ENCODE measurements at places on chromosomes 4 and X. TPM values are rescaled to one million over a fixed set of nuclear protein-coding genes. Genes with fewer than 3 reads are reported as not detected.

The PCDH10 gene
- not detected for total RNA-seq

The YY2 gene
- total RNA-seq: 0.83 TPM

The LUZP4 gene
- not detected for total RNA-seq

The CFP gene
- 3.5 TPM for total RNA-seq

The TREX2 gene
- 19.3 TPM for total RNA-seq

The HTN3 gene
- total RNA-seq: not detected

The PAGE4 gene
- not detected for total RNA-seq

The ARAP2 gene
- total RNA-seq: 203 TPM

The SLITRK4 gene
- total RNA-seq: 2.2 TPM

The FABP2 gene
- total RNA-seq: not detected

The DDIT4L gene
- 0.39 TPM for total RNA-seq

The GATA1 gene
- not detected for total RNA-seq

GRCh38 chr4:111323496-111323895 is 700.6 kb upstream of the PITX2 start:
- no peak for DNase-seq

GRCh38 chr4:526971-527460 is 28.0 kb downstream of the PIGG start:
- DNase-seq: no peak

GRCh38 chr4:82320351-82320750 is 53.4 kb downstream of the HNRNPD start:
- DNase-seq: no peak

DNA sequence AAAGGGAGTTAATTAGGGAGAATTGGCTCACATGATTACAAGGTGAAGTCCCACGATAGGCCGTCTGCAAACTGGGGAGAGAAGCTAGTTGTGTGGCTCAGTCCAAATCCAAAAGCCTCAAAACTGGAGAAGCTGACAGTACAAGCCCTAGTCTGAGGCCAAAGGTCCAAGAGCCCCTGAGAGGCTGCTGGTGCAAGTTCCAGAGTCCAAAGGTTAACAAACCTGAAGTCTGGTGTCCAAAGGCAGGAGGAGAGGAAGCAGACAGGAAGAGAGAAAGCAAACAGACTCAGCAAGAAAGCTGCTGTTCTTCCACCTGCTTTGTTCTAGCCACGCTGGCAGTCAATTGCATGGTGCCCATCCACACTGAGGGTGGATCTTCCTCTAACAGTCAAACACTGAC is 29.0 kb upstream of the SPACA5B start:
- no peak for DNase-seq

DNA sequence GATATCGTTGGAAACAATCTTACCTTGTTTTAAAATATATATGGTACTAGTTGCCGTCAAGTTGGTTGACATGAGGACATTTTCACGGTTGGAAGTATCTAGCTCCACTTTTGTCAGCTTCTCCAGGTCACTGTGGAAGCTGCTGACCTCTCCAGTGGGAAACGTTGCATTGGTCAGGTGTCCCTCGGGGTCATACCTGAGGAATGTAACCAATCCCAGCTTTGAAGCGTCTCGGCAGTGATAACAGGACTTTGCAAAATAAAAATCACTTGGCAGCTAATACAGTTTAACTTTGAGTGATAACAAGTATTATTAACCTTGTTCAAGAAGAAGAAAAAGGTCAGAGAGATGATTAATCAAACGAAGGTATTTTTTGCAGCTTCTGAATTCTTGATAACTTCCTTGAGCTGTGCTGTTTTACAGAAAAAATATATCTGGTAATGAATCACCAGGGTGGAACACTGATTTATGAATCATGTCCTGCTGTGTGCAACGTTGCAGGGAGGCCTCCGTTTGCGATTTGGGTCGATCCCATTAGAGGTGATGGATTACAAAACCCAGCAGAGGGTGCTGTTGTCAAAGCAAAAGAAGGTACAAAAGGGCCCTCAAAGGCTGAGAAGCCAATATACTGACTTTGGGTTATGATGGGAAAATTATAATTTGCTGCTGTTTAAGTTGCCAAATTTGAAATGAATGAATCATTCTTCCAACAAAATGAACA is 60.1 kb downstream of the SH2D1A start:
- DNase-seq: no peak

DNA sequence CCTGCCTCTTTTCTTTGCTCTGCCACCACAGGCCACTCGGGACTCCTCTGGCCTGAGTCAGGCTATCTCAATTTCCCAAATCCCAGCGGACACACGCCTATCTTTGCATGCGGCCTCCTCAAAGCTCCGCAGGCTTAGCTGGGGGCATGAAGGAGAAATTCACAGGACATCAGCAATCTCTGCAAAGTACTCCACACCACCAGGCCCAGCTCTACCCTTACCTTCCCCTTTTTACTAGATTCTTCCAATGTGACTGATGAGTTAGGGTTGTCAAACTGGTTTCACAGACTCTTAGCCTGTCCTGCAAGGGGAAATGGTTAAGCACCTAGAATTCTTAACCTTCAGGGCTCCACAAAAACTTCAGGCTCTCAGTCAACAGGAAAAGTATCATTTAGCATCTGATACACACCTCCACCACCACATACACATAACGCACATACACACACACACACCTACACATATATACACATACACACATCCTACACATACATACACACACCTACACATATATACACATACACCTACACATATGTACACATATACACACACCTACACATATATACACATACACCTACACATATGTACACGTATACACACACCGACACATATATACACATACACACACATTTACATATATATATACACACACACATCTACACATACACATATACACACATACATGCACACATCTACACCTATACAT is 349.1 kb downstream of the ANK2 start:
- DNase-seq: no peak

DNA sequence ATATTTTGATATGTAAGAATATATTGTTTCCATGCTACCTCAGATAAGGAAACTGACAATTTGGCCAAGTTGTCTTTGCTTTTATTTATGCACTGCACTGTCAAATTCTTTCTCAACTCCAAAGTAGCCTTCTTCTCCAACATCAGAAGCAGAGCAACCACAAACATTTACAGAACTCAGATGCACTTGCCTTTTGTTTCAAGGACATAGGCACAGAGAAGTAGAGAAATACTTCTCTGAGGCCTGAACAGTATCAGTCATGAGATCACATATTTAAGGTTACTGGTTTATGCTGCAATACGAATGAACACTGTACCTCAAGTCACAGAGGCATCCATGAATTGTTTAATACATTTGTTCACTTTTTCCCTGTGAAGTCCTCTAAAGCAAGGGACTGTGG is 606.1 kb upstream of the SLIT2 start:
- no peak for DNase-seq

DNA sequence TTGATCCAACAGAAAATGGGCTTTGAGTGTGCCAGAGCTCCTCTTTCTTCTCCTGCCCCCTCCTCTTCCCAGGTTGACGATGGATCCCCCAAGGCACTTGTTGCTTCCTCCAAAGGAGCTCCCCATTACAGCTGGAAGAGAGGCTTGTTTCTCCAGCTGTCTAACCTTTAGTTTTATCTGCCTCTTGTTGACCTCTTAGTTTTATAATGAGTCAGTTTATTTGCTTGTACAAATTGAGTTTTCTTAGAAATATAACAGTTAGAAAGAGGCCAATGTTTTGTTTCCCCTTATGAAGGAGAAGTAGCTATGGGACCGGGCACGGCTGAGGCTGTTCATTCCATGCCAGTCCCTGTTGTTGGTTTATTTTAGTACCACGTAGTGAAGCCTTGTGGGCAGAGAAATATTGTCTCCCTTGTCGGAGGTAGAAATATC is 158.2 kb downstream of the SPRY1 start:
- no peak for DNase-seq

DNA sequence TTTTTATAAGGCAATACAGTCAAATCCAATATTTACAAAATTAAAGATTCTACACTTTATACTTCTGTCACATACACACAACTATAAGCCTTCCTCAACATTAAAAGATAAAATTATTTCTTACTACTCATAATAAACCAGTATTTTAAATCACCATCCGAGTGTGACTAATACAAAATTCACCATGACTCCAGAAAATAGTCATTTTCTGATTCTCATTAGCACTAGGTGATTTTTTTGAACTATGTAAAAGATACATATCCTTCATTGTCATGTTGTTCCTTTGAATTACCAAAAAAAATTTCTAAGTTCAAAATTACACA is 646 bp upstream of the SLC7A11 start:
- DNase-seq: no peak

DNA sequence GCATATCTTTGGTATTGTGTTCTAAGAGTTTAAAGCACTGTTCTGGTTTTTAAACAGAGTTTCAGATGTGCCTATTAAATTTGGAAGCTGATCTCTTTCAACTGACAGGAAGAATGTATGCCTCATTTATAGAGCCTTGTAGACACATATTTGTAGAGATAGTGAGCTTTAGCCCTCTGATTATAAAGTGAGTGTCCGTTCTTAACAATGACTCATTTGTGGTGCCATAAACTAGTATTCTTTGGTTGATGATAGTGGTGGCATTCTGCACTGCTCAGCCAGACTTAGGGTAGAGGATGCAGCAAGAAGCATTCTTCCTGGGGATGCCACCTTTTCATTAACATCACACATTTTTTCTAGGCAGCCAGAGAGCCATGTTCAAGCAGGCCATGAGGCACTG is 121.7 kb downstream of the TLL1 start:
- no peak for DNase-seq

GRCh38 chrX:98071331-98071730 is 1187.6 kb downstream of the RPA4 start:
- DNase-seq: no peak

DNA sequence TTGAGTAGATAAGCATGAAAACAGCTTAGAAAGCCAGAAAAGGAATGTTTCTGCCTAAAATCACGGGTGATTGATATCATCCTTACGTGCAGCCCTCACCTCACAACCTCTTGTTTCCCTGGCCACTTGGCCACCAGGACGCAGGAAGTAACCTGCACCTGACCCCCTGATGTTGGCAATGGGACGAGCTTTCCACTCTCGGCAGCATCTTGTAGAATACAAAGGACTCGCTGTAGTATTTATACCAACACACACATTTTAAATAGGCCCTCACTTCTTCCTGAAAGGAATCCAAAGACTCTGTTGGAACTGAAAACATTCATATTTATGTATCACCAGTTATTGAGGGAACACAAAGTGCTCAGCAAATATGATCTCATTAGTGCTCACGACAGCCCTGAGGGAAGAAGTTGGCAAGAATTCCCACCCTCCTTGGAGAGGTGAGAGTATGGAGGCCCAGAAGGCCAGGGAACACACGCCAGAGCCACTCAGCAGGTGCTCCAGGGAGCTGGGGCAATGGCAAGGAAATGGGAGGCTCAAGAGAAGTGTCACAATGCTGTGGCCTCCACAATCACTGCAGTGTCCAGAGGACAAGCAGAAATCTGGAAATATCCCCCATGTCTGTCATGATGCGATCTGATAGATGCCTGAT is 103.3 kb upstream of the KIT start:
- DNase-seq: no peak

GRCh38 chr4:77006753-77007353 is 57.3 kb downstream of the SEPTIN11 start:
- DNase-seq: no peak

GRCh38 chr4:148161601-148162000 is 280.6 kb downstream of the NR3C2 start:
- no peak for DNase-seq

DNA sequence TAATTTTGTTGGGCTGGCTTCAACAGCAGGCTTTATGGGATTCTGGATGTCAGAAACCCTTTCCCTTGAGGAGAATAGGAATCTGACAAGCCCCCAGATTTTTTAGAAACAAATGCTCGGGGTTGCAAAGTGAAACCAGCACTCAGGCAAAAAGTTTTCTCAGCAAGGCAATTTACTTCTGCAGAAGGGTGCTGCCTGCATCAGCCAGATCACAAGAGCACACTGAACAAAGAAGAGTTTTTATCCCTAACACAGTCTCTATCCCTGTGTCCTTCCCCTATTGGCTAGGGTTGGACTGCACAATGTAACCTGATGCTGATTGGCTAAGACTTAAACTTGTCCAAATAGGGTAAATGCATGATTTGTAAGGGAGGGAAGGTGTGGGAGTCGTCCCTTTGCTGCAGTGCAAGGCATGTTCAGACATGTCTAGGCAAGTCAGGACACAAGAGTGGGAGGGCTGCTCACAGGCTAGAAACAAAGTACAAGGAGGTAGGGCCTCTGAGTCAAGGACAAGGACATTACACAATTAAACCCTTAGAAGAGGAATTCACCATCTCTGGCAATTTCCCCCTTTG is 175.8 kb downstream of the CCNG2 start:
- no peak for DNase-seq

- no peak for DNase-seq
Observed at GRCh38 chr4:89305712-89306437, 1.7 kb downstream of the GPRIN3 start.

DNA sequence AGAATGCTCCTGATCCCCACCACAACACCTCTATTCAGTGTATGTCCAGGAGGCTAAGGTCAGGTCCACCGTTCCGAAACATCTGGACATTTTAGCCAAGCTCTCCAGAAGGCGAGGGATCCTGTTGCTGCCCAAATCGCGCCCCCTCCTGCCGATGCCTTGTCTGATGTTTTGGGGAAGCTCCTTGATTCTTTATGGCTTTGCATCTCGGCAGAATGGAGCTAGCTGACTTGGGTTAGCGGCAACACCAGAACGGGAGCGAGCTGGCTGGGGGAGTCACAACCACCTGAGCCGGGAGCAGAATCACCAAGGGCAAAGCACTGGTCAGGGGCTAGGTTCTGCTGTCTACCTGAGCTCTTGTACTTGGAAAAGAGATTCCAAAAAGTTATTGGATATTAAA is 6.6 kb upstream of the POU3F4 start:
- DNase-seq: no peak

GRCh38 chr4:88570001-88570400 is 22.3 kb upstream of the HERC3 start:
- DNase-seq: no peak

GRCh38 chrX:45479835-45480422 is 279.3 kb upstream of the DIPK2B start:
- no peak for DNase-seq

DNA sequence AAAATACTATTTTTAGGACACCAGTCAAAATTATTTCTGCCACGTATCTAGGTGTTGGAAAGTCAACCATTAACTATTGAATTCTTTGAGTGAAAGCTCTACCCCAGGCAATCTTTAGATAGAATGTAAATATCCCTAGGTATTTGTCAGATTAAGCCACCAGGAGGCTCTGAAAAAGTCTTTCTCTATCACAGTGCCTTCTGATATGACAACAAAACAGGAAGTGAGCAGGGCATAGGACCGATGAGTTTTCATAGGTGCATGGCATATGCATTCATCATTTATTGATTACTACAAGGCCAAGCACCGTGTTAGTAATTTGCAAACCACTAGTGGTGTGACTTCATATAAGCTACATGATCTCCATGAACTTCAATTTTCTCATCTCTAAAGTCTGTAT is 333.6 kb upstream of the F9 start:
- DNase-seq: no peak

- DNase-seq: no peak
Observed at GRCh38 chrX:19791562-19791961, 95.8 kb downstream of the SH3KBP1 start.

Measured in suprapubic skin (tissue), 4 donors.